ENCODE measurements at places on chromosomes 7 and 10.

- no peak for DNase-seq
Measured at GRCh38 chr7:148543-148931, 43.8 kb upstream of the FAM20C start.

DNA sequence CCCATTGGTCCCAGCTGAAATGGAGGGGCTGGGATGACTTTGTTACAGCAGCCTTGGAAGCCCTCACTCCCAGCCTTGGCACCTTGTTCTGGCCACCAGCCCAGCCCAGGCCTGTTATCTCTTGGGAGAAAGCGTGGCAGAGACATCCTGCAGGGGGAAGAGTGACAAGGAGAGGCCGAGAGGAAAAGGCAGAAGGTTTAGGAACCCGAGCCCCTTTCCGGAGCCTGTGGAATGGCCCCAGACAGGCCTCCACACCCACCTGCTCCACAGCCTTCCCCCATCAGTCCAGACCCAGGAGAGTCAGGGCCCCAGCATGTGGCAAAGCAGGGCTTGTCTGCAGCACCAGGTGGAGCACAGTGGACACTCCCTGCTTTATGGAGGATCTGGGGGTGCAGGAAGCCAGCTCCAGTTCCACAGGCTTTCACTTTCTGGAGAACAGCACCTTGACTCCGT, 24.1 kb upstream of the TRIM8 start:
- DNase-seq = no peak

DNA sequence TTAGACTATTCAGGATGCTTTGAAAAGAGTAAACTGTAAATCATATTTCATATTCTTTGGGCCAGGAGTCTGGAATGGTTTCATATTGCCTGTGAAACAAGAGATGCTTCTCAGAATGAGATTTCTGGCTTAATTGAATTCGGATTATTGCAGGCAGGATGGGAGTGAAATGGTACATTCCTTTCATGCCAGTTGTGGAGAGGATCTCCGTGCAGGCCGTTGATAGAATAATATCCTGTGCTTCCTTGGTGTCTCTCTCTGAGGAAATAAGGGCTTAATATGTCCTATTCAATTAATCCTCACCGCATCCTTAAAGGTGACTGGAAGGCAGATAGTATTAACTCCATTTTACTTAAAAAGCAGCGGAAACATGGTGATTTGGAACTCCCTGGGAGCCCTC, 56.6 kb downstream of the CUX1 start:
- DNase-seq = no peak

- DNase-seq = no peak
Measured at GRCh38 chr7:94258418-94259300, 136.0 kb upstream of the COL1A2 start.

DNA sequence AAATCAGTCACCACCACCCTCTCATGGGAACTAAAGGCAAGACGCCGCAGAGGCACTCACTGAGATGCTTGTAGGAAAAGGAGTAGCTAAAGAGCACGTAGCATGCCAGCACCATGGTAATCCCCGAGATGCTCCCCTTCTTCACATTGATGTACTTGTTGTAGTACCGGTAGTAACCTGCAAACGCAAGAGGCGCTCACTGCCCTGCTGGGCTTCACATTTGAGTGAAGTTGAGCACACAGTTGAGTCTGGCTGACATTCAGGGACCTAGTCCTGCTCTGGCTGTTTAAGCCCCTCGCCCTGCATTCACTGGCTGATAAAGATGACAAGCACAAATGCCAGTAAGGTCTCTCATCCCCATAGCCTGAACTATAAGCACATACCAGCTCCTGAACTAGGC, 6.9 kb downstream of the ATP5MF start:
- DNase-seq = no peak
